ENCODE measurements at places on chromosomes 7 and 10.

GRCh38 chr7:105003872-105004510 lies 10.0 kb upstream of the KMT2E start:
- no peak for DNase-seq

- no peak for DNase-seq
Measured at GRCh38 chr10:112721080-112721698, 228.9 kb upstream of the TCF7L2 start.

DNA sequence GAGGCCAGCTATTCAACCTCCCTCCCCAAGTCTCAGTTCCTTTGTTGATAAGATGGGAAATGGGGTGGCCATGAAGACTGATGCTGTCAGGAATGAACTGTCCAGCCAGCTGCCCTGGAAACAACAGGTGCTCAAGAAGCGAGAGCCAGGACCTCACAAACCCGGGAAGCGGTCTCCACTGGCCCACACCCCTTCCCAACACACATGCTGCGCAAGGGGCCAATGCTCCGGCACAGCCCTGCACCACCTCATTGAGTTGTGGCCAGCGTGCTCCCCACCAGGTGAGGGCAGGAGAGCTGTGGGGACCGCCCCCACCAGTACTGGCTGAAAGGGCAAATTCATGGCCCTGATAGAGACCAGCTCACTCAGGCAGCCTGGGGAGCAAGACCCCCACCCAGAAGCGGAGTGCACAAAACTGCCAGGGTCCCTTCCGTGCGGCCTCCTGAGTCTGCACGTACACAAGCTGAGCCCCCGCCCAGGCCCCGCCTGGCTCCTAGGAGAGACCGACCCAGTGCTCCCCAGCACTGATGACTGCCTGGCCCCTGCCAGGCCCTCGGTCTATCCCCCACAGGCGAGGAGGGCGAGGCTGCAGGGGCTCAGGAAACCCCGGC lies 216.6 kb downstream of the MAD1L1 start:
- peak; percentile 10 for DNase-seq

DNA sequence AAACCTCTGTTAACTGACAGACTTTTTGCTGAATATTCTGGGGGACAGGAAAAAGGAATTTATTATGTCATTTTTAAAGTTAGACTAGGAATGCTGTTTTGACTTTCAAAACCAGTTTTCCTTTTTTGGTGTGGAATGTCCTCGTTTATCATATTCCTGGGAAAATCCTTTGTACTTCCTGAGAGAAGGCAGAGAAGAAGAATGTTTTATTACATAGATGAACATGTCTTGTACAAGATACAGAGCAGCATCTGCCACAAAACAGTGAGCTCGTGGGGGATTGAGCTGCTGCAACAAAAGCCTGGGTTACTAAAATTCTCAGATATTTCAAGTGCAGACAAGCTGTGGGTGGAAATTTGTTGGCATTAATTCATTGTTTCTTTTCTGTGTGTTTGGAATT lies 20.2 kb downstream of the MCU start:
- DNase-seq, result no peak

DNA sequence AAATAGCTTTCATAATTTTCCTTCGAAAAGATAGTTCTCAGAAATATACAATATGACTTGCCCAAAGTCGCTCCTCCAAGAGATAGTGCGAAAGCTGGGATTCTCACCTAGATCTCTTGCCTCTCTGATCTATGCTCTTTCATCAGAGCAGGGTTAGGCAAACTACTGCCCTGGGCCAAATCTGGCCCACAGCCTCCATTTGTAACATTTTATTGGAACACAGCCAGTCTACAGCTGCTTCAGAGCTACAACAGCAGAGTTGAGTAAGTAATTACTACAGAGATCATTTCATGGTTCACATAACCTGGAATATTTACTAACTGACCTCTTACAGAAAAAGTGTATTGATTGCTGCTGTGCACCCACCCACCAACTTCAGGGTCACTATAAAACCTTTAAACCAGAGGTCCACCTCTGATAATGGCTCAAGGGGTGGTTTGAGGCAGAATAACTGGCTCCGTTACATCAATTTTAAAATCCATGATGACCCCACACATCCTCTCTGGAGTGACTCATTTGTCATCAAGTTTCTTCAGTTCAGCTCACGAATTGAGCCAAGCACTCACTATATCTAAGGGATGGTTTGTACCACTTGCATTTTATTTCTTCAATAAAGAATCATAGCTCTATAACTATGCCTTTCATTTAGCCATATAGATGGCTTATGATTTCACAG lies 1019.0 kb downstream of the XPNPEP1 start:
- DNase-seq, result no peak

DNA sequence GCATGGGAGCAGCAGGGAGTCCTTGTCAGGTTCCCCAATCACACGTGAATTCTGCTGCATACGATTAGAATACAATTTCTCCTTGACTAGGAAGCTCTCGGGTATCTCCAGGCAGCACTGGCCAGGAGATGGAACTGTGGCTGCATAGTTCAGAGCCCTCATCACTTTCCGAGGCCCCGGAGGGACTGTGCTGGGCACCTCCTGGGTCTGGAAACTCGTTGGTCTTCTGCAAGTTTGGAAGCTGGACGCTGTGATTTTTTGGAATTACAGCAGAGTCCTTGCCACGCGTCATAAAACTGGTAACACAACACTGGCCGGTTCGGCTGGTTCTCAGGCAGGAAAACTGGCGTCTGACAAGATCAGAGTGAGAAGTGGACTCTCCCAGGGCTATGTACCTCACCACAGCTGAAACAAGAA lies 216.1 kb downstream of the CCDC3 start:
- DNase-seq, result no peak

GRCh38 chr7:128255271-128255670 lies 14.2 kb downstream of the LEP start:
- no peak for DNase-seq

- no peak for DNase-seq
Measured at GRCh38 chr7:53209129-53209528, 173.7 kb downstream of the POM121L12 start.

- DNase-seq, result no peak
Measured at GRCh38 chr10:131870411-131870810, 30.4 kb upstream of the PPP2R2D start.
